Sigmoid colon (tissue), 7 donors: ENCODE measurements at places on chromosomes 4 and X.
A peak's percentile ranks its signal among the peaks of the same experiment; 100 is the strongest.

- H3K36me3 ChIP-seq: no peaks in the 10 kb centered on the region
- DNase-seq: no peak
- H3K27ac ChIP-seq: no peak overlapping the region
- no peaks in the 10 kb centered on the region for H3K27me3 ChIP-seq
- H3K4me3 ChIP-seq: no peak overlapping the region
Measured at GRCh38 chrX:150680974-150681373, 12.2 kb upstream of the MTMR1 start.

DNA sequence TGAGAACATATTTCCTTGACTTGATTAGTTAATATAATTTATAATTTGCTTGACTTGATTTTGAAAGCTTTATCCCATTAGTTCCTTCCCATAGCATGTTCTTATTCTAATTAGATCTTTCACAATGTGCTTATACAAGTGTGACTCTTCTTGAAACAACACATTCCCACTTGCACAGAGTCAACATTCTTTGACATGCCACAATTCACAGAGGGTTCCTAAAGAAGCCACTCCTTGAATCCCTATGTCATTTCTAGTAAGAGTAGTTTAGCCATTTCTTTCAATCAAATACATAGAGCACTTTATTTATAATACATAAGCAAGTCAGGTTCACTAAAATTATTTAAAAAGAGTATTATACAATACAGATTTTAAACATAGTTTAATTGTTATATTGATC, 228.9 kb upstream of the GRID2 start:
- no peaks in the 10 kb centered on the region for H3K36me3 ChIP-seq
- no peaks in the 10 kb centered on the region for H3K27me3 ChIP-seq
- no peaks in the 10 kb centered on the region for H3K4me1 ChIP-seq
- DNase-seq: no peak
- H3K27ac ChIP-seq: no peak overlapping the region

DNA sequence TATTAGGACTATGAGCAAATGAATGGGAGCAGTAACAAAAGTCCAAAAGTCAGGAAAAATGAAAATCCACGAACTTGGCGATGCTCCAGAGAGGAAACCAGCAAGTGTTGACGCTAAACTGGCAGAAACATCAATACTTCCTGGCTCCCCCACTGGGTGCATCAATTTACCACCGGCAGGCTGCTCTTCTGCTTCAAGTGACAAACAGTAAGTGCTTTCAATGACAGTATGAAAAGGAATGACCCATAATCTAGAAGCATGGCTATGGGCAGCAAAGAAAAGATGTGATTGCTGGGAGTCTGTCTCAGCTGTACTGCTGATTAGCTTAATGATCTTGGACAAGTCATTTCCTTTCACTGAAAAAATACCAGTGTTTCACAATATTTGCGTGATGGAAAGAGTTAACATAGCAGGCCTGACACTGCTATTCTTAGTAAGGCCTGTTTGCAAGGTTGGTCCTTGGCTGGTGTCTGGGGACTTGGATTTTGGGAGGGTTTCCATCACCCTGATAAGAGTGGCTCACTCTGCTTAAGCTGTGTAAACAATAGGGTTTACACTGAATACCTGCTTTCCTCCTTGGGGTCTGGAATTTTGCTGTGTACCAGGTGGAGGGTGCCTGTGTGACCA, 8.7 kb downstream of the ATP11C start:
- H3K27me3 ChIP-seq: no peaks in the 10 kb centered on the region
- DNase-seq: no peak
- no peak overlapping the region for H3K27ac ChIP-seq
- H3K36me3 ChIP-seq: no peaks in the 10 kb centered on the region
- no peak overlapping the region for H3K4me3 ChIP-seq

DNA sequence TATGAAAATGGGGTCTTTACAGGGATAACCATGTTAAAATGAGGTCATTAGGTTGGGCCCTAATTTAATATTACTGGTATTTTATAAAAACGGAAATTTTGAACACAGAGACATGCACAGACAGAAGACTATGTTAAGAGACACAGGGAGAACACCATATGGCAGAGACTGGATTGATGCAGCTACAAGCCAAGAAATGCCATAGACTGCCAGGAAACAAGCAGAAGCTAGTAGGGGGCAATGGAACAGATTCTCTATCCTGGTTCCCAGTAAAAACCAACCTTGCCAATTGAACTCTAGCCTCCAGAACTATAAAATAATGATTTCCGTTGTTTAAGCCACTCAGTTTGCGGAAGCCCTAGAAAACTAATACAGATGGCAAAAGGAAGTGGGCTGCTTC, 6.6 kb upstream of the GUF1 start:
- H3K36me3 ChIP-seq: no peaks in the 10 kb centered on the region
- H3K4me3 ChIP-seq: no peak overlapping the region
- no peaks in the 10 kb centered on the region for H3K4me1 ChIP-seq
- no peak overlapping the region for H3K27ac ChIP-seq

DNA sequence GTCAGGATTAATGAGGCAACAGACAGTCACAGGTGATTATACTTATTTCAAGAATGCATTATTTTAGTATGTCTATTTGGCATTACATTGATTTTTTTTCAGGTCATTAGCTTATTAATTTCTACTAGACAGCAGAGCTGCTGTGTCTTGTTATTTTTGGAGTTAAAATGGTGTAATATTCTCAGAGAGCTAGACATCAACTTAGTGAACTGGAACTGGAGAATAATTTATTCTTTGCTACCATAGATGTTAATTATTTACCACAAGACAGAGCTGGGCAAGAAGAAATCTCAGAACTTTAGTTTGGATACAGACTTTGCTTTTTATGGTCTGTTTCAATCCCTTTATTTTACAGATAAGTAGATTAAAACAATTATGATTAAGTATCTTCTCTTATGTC, 10.2 kb upstream of the HPGD start:
- no peak overlapping the region for H3K27ac ChIP-seq
- H3K4me3 ChIP-seq: no peak overlapping the region
- H3K4me1 ChIP-seq: peaks cover 5% of the 10 kb centered on the region
- H3K27me3 ChIP-seq: no peaks in the 10 kb centered on the region
- no peak for DNase-seq

GRCh38 chrX:13487731-13488505, 81.5 kb upstream of the EGFL6 start:
- no peaks in the 10 kb centered on the region for H3K4me1 ChIP-seq
- peak overlapping the region; percentile 65 for H3K27ac ChIP-seq
- peak; percentile 64 for DNase-seq
- no peaks in the 10 kb centered on the region for H3K36me3 ChIP-seq

DNA sequence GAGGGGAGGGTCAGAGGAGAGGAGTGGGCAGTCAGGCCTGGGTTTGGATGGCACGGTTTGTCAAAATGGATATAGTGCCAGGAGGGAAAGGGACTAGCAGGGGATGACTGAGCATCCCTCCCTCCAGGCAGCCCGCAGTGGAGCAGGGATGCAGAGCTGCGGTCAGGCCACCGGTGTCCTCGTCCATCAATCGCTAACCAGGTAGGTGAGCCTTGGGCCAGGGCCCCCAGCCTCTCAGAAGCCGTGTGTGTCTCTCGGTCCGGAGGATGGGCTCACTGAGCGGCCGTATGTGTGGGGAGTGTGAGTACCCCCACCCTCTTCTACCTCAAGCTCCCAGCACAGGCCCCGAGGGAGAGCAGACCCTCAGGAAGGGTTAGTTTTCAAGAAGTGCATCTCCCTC, 538 bp upstream of the CYTL1 start:
- H3K27me3 ChIP-seq: no peaks in the 10 kb centered on the region
- no peaks in the 10 kb centered on the region for H3K36me3 ChIP-seq
- no peak for DNase-seq
- no peak overlapping the region for H3K4me3 ChIP-seq
- peaks cover 6% of the 10 kb centered on the region for H3K4me1 ChIP-seq

GRCh38 chr4:705278-706082, at the start of gene PCGF3:
Gene PCGF3, plus strand, starts transcription at chr4:705832. Its CDS starts 27,849 bp downstream, at chr4:733681.
- DNase-seq: peak; percentile 99
- peaks cover 35% of the 10 kb centered on the region for H3K4me1 ChIP-seq
- H3K36me3 ChIP-seq: no peaks in the 10 kb centered on the region
- no peaks in the 10 kb centered on the region for H3K27me3 ChIP-seq
- peak within 1 kb of the TSS; percentile 86 for H3K27ac ChIP-seq

DNA sequence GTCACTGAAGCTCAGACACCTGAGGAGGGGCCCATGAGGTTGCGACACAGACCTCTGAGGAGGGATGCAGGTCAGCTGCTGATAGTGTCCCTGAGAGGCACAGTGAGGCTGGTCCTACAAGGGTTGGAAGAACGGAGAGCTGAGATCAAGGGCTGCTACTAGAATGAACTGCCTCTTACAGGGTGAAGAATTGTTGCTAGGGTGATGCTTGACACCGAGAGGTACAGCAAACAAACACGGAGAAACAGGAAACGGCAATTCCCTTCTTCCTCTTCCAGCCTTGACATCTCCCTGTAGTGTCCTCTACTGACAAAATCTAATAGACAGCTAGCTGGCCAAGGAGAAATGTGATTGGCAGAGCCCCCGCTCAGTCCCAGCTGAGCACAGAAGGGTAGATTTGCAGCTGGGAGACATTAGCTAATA, 11.8 kb upstream of the HPGDS start:
- no peaks in the 10 kb centered on the region for H3K36me3 ChIP-seq
- H3K4me3 ChIP-seq: no peak overlapping the region
- no peaks in the 10 kb centered on the region for H3K27me3 ChIP-seq
- no peak for DNase-seq
- no peaks in the 10 kb centered on the region for H3K4me1 ChIP-seq

GRCh38 chr4:37258221-37258620, 13.7 kb downstream of the NWD2 start:
- no peaks in the 10 kb centered on the region for H3K36me3 ChIP-seq
- DNase-seq: no peak
- no peaks in the 10 kb centered on the region for H3K4me1 ChIP-seq
- no peaks in the 10 kb centered on the region for H3K27me3 ChIP-seq
- H3K27ac ChIP-seq: no peak overlapping the region
- H3K4me3 ChIP-seq: no peak overlapping the region
